ENCODE measurements at places on chromosomes 7 and 10.

GRCh38 chr7:131656980-131657723, 100.7 kb upstream of the PODXL start:
- DNase-seq: no peak
- no peak overlapping the region for H3K4me3 ChIP-seq
- peaks cover 15% of the 10 kb centered on the region for H3K4me1 ChIP-seq

DNA sequence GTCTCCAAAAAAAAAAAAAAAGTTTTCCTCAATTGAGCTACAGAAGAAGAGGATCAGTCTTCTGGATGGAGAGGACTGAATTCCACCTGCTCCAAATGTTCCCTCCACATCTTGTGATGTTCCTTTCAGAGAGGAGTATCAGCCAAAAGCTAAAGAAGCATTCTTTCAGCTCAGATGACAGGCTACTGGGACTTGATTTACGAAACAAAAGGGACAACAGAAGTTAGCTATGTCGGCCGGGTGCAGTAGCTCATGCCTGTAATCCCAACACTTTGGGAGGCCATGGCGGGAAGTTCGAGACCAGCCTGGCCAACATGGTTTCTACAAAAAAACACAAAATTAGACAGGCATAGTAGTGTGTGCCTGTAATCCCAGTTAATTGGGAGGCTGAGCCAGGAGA, 7.4 kb downstream of the DAGLB start:
- H3K4me1 ChIP-seq: no peaks in the 10 kb centered on the region
- no peak overlapping the region for H3K4me3 ChIP-seq
- no peak for DNase-seq
- no peak overlapping the region for H3K27ac ChIP-seq

DNA sequence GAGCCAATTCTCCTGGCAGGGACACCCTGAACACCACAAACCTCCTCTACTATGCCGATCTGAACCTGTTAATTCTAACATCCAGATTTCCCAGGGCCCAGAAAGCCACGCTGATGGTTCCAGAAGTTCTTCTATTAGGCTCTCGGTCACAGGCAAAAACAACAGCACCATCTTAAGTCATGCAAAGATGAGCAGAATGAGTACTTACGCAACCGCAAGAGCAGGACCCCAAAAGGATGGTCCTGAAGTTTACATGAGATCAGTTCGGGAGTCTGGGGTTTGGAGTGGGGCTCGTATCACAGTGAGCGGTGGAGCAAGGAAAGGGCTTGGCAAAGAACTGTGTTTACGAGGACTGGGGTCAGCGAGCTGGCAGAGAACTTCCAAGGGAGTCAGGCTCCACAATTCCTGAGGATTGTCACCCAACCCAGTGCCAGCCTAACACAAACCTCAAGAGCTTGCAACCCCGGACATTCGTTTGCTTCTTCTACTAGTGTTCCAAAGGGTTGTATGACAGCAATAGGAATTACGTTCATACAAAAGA, 532.6 kb downstream of the TNS3 start:
- H3K27ac ChIP-seq: no peak overlapping the region
- no peaks in the 10 kb centered on the region for H3K27me3 ChIP-seq
- no peak overlapping the region for H3K4me3 ChIP-seq

- no peaks in the 10 kb centered on the region for H3K4me1 ChIP-seq
- H3K36me3 ChIP-seq: no peaks in the 10 kb centered on the region
- no peak for DNase-seq
- no peaks in the 10 kb centered on the region for H3K27me3 ChIP-seq
- H3K27ac ChIP-seq: no peak overlapping the region
- H3K4me3 ChIP-seq: no peak overlapping the region
Observed at GRCh38 chr10:112631501-112632400, 184.7 kb downstream of the VTI1A start.
